ENCODE measurements at places on chromosomes 1 and 21.

GRCh38 chr21:17671733-17672132, 59.0 kb upstream of the BTG3 start:
- DNase-seq: no peak

GRCh38 chr1:6416906-6417305, 2.8 kb downstream of the HES2 start:
- DNase-seq: no peak

DNA sequence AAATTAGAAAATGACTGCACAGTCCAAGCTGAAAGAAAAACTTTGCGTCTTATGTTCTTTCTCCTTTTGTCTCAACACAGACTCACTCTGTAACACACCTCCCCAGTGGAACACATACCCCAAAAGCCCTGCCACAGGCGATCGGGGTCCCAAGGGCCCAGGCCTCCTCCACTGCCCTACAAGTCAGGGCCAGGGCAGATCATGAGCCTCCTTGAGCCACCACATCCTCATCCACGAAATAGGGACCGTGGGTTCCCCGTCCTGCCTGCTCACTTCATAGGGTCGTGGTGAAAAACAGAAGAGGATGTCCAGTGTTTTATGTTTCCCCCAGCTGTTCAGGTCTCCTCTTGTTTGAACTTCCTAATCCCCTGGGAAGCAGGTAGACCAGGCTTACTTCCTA, 116.7 kb downstream of the KCNN3 start:
- no peak for DNase-seq

GRCh38 chr1:199394856-199395255, 632.7 kb upstream of the NR5A2 start:
- DNase-seq: no peak

GRCh38 chr1:98723574-98723973, 62.1 kb downstream of the SNX7 start:
- DNase-seq: no peak

DNA sequence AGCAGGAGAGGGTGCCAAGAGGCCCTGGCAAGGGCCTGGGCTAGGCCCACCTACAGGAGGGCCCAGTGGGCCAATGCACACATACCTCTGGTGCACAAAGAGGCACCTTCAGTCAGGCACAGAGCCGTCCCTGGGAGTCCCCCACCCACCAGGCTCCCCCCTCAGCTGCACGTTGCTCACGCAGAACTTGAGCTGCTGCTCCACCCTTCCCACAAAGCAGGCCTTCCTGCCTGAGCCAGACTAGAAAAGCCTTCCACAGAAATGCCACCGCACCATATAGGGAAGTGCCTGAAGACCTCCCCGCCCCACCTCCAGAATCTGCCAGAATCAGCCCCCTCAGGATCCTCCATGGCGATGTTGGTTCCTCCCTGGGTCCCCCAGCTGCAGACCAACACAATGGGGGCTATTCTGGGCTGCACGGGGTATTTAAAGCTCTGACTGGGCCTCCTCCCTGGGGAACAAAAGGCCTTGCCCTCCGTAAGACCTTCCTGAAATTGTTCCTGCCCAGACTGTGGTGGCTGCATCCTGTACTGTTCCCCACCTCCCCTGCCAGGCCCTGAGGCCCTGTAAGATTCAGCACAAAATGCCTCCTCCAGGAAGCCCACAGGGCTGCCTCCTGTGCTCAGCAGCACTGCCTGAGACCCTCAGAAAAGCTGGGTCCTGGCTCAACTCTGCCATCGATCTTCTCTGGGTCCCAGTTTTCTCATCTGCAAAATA, 27.2 kb downstream of the HSPG2 start:
- no peak for DNase-seq

DNA sequence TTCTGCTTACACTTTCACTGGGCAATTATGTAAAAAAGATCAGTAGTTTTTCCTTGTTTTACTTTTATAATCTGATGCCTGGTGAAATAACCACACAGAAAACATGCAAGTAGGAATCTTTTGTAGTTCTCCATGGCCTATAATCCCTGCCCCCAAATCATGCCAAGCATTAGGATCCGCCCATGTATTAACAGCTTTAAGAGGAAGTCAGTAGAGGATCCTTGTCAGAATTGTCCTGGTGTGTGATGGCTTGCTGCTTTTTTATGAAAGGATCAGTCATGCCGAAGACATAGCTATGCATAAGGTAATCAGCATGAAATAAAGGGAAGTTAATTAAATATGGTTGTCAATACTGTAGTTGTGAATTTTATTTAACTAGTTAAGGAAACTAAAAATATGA, 20.0 kb downstream of the ADGRL2 start:
- no peak for DNase-seq

GRCh38 chr1:30319765-30320580, 403.4 kb downstream of the MATN1 start:
- no peak for DNase-seq

GRCh38 chr1:195894411-195894810, 713.8 kb downstream of the KCNT2 start:
- no peak for DNase-seq

GRCh38 chr1:86289161-86289560, 107.0 kb downstream of the ODF2L start:
- DNase-seq: no peak
